ENCODE measurements at places on chromosomes 11 and 22.
A peak's percentile ranks its signal among the peaks of the same experiment; 100 is the strongest.

DNA sequence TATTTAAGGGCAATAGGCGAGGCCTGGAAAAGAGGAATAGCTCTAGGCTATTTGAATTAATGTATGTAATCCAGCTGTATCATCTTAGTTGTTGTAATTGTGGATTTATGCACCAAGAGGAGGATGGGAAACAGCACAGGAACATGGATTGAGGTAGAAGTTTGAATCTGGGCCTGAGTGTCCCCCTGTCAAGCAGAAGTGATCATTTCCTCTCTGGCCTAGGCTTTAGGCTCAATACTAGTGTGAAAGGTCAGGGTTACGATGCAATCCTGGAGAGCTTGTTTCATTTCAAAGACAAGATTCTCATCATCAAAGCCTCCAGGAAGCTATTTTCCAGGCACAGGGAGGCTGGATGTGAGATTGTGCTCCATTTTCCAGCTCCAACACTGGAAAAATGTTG lies 77.9 kb upstream of the HSD17B12 start:
- no peak for DNase-seq

- no peak for DNase-seq
Measured at GRCh38 chr11:1854949-1855885, 2.3 kb downstream of the LSP1 start.

- DNase-seq: peak; percentile 28
Measured at GRCh38 chr11:64089027-64089360, 53.3 kb downstream of the FLRT1 start.

DNA sequence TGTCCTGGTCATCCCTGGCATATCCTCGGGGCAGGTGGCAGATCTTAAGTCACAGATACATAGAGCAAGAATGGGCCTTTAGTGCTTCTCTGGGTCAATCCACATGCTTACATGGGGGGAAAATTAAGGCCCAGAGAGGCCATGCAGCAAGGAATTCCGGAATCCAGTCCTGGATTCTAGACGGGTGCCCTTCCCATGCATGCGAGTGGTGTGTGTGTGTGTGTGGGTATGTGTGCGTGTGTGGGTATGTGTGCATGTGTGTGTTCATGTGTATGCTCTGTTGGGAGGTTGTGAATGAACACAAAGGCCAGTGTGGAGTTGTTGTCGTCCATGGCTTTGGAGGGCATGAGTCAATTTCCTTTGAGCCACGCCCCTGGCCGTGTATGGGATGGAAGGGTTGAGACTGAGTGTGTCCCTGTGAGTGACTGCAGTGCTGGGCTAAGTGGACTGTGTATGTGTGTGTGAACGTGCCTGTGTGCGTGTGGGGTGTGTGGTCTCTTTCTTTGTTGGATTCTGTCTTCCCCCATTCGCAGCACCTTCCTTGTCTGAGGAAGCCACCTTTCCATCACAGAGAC lies 33.4 kb upstream of the EIF3D start:
- DNase-seq: no peak
